ENCODE measurements at places on chromosomes 4 and X. TPM values are rescaled to one million over a fixed set of nuclear protein-coding genes. Genes with fewer than 3 reads are reported as not detected.

GRCh38 chr4:150315691-150316090 is 237.4 kb downstream of the DCLK2 start:
- no peak for DNase-seq

GRCh38 chrX:43096830-43097229 is 318.9 kb upstream of the PPP1R2C start:
- no peak for DNase-seq

- DNase-seq = no peak
Observed at GRCh38 chr4:158161551-158162354, 11.1 kb downstream of the GASK1B start.

Gene PFKFB1
- polyA plus RNA-seq = 0.25 TPM

DNA sequence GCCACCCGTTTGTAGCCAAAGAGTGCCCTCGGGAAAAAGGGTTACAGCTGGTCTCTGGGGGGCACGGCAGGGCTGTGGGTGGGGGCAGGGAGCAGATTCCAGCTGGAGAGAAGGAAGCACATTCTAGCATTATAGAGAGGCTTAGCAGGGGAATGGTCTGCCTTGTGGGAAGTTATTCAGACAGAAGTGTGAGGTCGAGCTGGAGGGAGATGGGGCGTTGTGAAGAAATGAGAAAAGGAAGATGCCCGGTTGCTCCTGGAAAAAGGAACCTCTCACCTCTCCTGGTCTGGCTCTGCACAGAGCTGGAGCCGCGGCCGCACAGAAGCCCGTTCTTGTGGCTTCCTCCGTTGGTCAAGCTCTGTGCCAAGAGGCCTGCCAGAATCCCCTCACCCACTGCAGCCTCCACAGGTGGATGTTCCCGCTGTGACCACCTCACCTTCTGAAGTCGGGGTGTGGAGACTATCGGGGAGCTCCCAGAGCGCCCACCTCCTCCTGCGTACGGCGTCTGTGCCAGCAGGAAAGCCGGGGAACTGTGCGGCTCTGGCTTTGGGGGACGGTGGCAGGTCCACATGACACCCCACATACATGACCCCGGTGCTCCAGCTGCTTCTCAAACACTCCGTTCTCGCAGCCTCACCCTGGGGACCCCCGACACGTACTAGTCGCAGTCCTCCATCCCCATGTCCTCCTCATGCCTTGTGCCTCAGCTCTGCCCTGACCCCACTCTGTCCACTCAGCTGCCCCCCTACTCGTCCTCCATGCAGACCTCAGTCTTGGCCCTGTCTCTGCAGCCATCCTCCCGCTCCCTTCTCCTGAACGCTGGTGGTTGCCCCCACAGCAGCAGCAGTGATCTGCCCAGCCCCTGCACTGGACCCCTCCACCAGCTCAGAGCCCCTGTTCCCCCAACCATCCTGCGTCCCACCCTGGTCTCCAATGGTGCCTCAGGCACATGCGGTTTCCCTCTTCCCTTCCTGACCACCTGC is 52.2 kb upstream of the HGFAC start:
- DNase-seq = no peak

Gene CXXC4
- 0.92 TPM for polyA plus RNA-seq

DNA sequence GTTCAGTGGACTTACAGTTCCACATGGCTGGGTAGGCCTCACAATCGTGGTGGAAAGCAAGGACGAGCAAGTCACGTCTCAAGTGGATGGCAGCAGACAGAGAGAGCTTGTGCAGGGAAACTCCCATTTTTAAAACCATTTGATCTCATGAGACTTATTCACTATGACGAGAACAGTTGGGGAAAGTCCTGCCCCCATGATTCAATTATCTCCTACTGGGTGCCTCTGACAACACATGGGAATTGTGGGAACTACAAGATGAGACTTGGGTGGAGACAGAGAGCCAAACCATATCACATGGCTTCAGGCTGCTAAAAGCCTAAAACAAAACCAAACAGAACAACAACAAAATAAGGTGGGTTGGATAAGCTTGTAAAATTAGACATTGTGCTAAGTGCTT is 194.4 kb upstream of the CPEB2 start:
- DNase-seq = no peak
